Globus pallidus (tissue), 1 donor: ENCODE measurements at places on chromosomes 6 and 20.

- no peak for DNase-seq
These were observed 7.1 kb upstream of the NPBWR2 start for GRCh38 chr20:64114356-64114971.

DNA sequence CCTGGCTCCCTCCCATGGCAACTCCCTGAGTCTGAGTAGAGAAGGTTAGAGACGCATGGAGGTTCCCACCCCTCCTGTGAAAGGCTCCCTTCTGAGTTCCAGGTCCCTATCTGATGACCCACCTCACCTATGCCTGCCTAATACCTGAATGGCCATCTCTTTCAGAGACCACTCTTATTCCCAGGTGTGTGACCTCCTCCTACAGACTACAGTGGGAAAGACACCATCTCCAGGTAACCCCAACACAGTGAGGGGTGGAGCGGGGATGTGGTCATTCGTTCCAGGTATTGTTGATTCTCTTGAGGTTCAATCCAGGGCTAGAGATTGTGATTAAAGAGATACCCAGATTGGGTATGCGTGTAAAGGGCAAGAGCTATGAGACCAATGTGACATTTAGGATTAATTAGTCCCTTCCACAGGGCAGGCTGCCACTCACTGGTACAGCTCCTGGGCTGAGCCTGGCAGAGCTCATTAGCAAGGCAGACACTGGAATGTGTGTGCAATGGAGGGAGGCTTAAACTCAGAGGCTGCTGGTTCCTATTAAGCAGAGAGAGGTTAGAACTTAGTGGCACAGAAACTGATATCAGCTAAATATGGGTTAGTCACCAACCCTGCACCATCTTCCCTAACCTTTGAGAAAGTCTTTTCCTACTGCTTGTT, 46.5 kb upstream of the IER3 start:
- DNase-seq = no peak

GRCh38 chr20:47362361-47363219, 6.1 kb upstream of the ZMYND8 start:
- no peak for DNase-seq

DNA sequence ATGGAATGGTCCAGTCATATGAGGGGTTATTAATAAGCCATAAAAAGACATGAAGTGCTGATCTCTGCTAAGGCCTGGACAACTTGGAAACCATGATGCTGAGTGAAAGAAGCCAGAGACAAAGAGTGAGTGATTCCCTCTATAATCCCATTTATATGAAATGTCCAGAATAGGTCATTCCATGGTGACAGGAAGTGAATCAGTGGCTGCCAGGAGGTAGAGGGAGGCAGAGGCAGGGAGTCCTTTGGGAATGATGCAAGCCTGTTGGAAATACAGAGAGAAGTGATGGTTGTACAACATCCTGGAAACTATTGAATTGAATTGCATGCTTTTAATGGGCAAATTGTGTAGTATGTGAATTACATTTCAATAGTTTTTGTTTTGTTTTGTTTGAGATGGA, 26.4 kb downstream of the ANKRD60 start:
- no peak for DNase-seq

GRCh38 chr6:7050004-7050403, 57.8 kb upstream of the RREB1 start:
- DNase-seq = peak; percentile 11

- DNase-seq = no peak
These were observed 64.4 kb downstream of the PREX1 start for GRCh38 chr20:48763216-48763914.

- DNase-seq = no peak
These were observed 113.0 kb upstream of the TMEM170B start for GRCh38 chr6:11424395-11425034.

DNA sequence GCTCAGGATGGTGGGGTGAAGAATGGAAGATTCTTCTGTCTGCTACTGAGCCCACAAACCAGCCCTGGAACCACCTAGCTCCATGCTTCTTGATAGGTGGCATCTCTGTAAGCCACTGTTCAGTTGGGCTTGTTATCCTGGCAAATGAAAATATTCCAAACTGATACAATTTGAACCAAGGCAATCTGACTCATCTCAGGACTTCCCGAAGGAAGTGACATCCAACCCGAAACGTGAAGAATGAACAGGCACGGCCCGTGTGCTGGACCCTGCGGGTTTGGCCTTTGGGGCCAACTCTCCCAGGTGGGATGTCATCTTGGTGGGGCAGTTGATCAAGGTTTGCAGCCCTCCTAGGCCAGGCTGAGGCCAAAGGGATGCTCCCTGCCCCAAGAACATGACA, 160.3 kb downstream of the PREX1 start:
- DNase-seq = no peak

- no peak for DNase-seq
These were observed 7.0 kb downstream of the CTCFL start for GRCh38 chr20:57517904-57518303.

DNA sequence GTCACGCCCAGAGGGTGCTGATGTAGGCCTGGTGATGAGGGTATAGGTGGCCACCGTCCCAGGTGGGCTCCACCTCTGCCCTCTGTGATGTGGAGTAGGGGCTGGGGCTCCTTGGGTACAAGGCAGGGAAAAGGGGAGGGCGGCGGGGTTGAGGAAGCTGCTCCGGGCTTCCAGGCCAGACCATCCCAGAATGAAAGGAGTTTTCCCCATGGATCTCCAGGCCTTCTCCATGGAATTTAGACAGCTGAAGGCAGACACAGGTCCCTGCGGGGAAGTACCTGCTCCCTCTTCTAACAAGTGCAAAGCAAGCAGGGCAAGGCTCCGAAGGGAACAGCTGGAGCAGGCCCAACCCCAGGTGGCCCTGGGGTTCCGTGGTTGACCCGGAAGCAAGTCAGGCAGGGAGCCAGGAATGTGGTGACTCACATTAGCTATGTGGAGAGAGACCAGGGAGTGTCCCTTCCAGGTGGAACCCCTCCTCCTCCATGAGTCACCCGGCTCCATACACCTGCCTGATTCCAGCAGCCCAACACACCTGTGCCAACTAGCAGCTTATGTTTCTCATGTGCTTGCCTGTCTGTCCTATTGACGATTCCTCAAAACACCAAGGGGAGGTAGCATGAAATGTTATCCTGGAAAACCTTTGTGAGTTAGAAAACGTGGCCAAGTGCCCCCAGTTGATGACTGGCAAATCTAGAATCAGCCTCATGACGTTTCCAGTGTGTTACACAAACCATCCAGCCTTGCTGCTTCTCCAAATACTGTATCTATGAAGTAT, 59.7 kb upstream of the SNX9 start:
- DNase-seq = no peak

GRCh38 chr6:69581581-69581980, 215.2 kb downstream of the LMBRD1 start:
- DNase-seq = no peak

- DNase-seq = no peak
These were observed 7.8 kb upstream of the SIRPG start for GRCh38 chr20:1665345-1665744.

GRCh38 chr6:33815854-33816253, 12.1 kb upstream of the MLN start:
- DNase-seq = no peak

GRCh38 chr20:33584976-33585375, 77.2 kb upstream of the C20orf144 start:
- DNase-seq = no peak

- no peak for DNase-seq
These were observed 356.3 kb downstream of the ZFAND3 start for GRCh38 chr6:38175786-38176185.

DNA sequence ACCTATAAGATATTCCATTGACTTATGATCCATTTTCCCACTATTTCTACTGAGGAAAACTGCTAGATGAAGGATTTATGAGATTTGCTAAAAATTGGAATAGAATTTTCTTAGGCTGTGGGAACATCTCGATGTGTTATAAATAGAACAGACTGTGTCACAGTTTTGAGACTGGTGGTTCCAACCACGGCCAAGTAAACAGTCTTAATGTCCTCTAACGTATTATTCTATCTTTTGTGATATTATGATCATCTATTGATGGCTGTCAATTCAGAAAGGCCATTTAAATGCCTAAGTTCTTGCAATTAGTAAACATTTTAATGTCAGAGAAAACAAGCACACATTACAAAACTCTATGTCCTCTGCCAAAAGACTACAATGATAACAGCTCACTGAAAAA, 71.5 kb upstream of the PLN start:
- DNase-seq = peak; percentile 51

DNA sequence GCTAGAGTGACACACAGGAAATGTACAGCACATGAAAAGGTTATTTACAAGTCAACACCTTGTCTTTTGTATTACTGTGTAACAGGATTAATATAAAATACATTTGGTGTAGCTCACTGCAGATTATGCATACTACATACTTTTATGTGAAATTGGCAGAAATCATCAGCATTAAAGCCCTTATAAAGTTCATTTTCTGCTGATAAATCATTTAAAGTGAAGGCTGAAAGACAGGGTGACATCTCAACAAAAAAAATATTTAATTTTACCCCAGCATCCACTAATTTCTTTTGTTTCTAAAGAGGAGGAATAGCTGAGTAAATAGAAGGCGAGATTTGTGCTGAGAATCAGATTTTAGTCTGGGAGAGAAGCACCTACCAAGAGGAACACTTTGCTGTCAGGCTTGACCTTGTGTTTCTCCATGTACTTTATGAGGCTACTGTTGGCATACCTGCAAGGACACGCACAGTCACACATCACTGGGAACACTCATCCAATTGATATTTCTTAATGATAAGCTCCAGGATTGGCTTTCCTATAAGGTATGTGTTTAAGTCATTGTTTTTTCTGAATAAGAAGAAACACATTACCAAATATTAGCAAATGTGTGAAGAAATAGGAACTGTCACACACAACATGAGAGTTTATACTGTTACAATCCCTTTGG, 146.6 kb upstream of the SLC22A16 start:
- no peak for DNase-seq

GRCh38 chr6:36039112-36039511, 11.5 kb downstream of the MAPK14 start:
- no peak for DNase-seq

DNA sequence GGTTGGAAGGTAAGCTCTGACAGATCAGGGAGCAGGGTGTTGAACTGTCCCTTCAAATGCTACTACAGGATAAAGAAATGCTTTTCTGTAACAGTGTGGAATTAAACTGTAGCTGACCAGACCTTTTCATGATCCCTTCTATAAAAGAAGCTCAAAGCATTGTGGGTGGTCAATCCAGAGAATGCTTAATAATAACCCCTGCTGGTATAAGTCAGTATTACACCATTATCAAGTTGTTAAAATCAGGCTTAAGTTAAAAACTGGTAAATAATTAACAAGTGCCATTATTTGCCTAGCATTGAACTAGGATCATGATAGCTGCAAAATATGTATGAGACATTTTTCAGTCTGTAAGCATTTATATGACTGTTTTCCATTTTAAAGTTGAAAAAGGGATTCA, 468.9 kb downstream of the PKHD1 start:
- DNase-seq = no peak

GRCh38 chr6:31270788-31271640, 878 bp downstream of the HLA-C start:
- DNase-seq = no peak

DNA sequence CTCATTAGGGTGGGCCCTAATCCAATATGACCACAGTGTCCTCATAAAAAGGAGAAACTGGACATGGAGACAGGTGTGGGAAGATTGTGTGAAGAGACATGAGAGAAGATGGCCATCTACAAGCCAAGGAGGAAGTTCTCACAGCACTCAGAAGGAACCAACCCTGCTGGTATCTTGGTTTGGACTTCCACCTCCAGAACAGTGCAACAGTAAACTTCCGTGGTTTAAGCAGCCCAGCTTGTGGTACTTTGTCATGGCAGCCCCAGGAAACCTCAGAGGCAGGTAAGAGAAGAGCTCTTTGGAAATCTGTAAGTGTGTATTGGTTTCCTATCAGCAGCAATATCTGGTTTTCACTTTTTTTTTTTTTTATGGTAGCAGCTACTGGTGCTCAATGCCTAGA, 16.5 kb upstream of the CNKSR3 start:
- DNase-seq = no peak

DNA sequence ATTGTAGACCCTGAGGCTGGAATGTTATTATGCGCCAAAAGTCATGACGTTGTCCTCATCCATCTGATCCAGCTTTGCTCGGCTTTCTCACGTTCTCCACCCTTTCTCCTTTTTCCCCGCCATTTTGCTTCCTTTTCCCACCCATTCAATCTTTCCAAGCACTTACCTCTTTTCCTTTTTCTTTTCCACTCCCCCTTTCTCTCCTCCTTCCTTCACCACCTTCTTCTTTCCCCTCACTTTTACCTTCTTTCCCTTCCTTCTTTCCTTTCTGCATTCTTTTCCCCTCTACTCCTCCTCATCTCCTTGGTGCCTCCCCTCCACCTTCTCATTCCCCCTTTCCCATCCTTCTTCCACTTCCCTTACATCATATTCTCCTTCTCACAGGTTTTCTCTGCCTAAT, 304.8 kb upstream of the TSHZ2 start:
- no peak for DNase-seq

DNA sequence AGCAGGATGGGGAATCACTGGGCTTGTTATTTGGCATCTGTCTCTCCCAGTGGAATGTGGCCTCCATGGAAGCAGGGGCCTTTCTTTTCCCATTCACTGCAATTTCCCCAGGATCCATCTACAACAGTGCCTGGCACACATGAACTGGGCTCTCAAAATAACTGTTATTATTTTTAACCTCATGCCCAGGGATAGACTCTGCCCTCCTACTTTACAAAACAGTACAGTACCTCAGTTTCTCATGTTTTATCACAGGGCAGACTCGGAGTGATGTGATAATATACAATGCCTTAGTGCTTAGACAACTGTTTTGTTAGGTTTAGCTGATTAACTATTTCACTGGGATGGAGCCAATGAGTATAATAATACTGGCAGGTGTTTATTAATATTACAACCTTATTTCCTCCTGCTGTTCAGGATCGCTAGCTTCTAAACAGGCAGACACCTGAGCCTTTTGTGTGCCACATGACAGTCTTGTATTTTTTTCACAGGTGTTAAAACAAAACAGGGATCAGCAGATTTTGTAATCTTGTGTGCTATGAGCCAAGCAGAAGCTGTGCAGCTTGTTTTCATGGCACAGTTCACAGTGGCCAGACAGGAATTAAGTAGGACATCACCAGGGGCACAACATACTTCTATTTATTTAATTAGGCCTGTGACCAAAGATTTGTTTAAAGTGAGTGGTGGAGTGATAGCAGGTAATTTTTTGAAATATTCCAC, 157.7 kb upstream of the EYA4 start:
- DNase-seq = no peak

- no peak for DNase-seq
These were observed 20.2 kb downstream of the APMAP start for GRCh38 chr20:24972341-24972740.

GRCh38 chr20:59071216-59071615, 28.6 kb upstream of the PRELID3B start:
- DNase-seq = peak; percentile 30
